Ovary (tissue), 10 donors: ENCODE measurements at places on chromosomes 7 and 10. TPM values are rescaled to one million over a fixed set of nuclear protein-coding genes. Genes with fewer than 3 reads are reported as not detected.

DNA sequence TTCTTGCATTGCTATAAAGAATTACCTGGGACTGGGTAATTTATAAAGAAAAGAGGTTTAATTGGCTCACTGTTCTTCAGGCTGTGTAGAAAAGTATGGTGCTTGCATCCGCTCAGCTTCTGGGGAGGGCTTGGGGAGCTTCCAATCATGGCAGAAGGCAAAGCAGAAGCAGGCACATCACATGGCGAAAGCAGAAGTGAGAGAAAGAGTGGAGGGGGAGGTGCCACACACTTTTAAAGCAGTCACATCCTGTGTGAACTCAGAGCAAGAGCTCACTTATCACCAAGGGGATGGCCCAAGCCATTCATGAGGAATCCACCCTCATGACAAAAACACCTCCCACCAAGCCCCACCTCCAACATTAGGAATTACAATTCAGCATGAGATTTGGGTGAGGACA, 303.5 kb downstream of the OTUD1 start:
- DNase-seq, result no peak
- H3K36me3 ChIP-seq, result no peaks in the 10 kb centered on the region
- no peak overlapping the region for H3K27ac ChIP-seq
- H3K4me1 ChIP-seq, result no peaks in the 10 kb centered on the region

GRCh38 chr10:108327706-108328105, 1163.2 kb upstream of the SORCS1 start:
- H3K4me1 ChIP-seq, result no peaks in the 10 kb centered on the region
- no peak overlapping the region for H3K4me3 ChIP-seq
- H3K27me3 ChIP-seq, result no peaks in the 10 kb centered on the region
- H3K27ac ChIP-seq, result no peak overlapping the region
- no peak for DNase-seq

GRCh38 chr7:14218338-14218737, 228.9 kb upstream of the ETV1 start:
- DNase-seq, result no peak
- H3K27me3 ChIP-seq, result no peaks in the 10 kb centered on the region
- H3K4me3 ChIP-seq, result no peak overlapping the region
- H3K4me1 ChIP-seq, result no peaks in the 10 kb centered on the region
- H3K27ac ChIP-seq, result no peak overlapping the region

GRCh38 chr7:148727501-148728278, 29.0 kb downstream of the CUL1 start:
- DNase-seq, result no peak
- peaks cover 13% of the 10 kb centered on the region for H3K4me1 ChIP-seq
- no peak overlapping the region for H3K4me3 ChIP-seq
- no peaks in the 10 kb centered on the region for H3K36me3 ChIP-seq
- H3K27me3 ChIP-seq, result no peaks in the 10 kb centered on the region

DNA sequence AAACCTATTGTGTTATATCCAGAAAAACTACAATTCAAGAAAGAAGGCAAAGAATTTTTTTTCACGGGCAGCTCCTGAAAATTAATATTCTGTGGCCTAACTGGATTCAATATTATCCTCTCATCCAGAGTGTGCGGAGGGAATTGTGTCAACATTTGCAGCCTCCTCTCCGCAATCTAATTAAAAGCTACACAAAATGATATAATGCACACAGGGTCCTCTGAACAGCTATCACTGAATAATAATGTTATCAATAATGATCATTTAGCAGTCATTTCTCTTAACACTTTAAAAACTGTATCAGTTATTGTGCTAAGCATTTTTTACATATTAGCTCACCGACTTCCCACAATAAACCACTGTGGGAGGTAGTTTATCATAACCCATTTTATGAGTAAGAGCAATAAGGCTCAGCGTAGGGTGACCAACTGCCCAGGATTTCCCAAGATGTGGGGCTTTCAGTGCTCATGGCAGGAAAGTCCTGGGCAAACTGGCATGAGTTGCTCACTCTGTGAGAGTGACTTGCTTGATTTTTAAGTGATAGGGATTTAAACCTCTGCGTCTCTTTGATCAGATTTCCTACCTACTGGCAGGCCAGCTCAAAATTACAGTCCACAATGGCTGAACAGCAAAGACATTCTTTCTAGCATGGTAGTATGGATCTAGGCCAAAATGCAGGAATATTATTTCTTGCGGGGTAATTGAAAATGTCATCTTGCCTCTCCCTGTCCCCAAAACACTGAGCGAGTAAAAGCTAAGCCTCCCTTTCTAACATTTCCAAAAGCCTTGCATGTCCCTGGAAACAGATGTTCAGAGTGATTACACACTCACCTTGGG, 65.7 kb downstream of the AOAH start:
- H3K27ac ChIP-seq, result no peak overlapping the region
- no peaks in the 10 kb centered on the region for H3K27me3 ChIP-seq
- no peak overlapping the region for H3K4me3 ChIP-seq
- no peaks in the 10 kb centered on the region for H3K4me1 ChIP-seq
- DNase-seq, result no peak
- H3K36me3 ChIP-seq, result no peaks in the 10 kb centered on the region

GRCh38 chr10:3774814-3775695, 10.0 kb downstream of the KLF6 start:
- peaks cover 5% of the 10 kb centered on the region for H3K4me1 ChIP-seq
- no peak for DNase-seq
- no peaks in the 10 kb centered on the region for H3K27me3 ChIP-seq
- H3K27ac ChIP-seq, result no peak overlapping the region
- H3K36me3 ChIP-seq, result no peaks in the 10 kb centered on the region

DNA sequence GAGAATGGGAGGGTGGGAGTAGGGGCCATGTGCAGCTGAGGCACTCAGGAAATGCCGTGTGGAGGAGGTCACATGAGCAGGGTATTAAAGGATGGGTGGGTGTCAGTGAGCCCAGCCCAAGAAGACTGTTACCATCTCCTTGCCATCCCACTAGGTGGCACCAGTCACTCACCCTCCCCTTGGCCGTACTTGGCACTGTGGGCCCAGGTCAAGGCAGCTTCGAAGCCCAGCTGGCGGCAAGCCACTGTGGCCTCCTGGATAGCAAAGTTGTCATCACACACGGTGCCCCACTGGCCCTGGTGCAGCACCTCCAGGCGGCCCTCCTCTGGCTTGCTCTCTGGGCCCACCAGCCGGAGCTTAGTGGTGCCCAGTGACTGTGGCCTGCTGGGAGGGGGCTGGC, 5.4 kb downstream of the LOXL4 start:
- H3K27ac ChIP-seq, result no peak overlapping the region
- H3K4me3 ChIP-seq, result no peak overlapping the region
- H3K4me1 ChIP-seq, result peaks cover 5% of the 10 kb centered on the region
- no peaks in the 10 kb centered on the region for H3K27me3 ChIP-seq
- H3K36me3 ChIP-seq, result no peaks in the 10 kb centered on the region

- H3K4me3 ChIP-seq, result no peak overlapping the region
- H3K27ac ChIP-seq, result no peak overlapping the region
- H3K36me3 ChIP-seq, result no peaks in the 10 kb centered on the region
- no peak for DNase-seq
- H3K4me1 ChIP-seq, result no peaks in the 10 kb centered on the region
- no peaks in the 10 kb centered on the region for H3K27me3 ChIP-seq
Observed at GRCh38 chr10:5095687-5096086, 1.5 kb downstream of the AKR1C3 start.

- H3K27ac ChIP-seq, result no peak overlapping the region
- H3K27me3 ChIP-seq, result no peaks in the 10 kb centered on the region
- H3K36me3 ChIP-seq, result no peaks in the 10 kb centered on the region
- DNase-seq, result no peak
- peaks cover 2% of the 10 kb centered on the region for H3K4me1 ChIP-seq
- no peak overlapping the region for H3K4me3 ChIP-seq
Observed at GRCh38 chr7:77651575-77652162, 44.6 kb upstream of the RSBN1L start.

DNA sequence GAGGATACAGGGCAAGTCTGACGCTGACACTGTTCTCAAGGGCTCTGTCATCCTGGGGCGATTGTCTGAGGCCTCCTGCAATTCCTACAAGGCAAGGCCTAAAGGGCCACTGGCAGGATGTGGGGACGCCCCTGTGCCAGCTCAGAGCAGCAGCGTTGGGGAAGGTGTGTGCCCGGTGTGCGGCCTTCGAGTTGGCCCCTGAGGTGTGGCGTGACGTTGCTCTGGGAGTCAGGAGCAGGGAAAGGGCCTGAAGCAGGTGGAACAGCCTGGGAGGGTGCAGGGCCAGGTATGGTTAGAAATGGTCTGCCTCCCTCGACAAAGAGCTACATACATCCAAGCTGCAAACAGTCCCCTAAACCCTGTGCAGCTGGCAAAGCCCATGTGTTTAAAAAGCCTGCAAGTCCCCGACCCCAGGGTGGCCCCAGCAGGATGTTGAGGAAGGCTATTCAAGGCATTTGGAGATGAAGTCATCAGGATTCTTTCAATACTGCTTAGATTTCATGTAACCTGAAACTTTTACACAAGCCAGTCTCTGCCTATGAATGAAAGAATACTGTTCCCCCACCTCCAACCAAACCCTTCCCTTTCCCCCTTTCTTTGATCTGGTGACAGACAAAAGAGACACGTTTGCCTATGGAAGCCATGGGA, 142.5 kb upstream of the TNS3 start:
- DNase-seq, result no peak
- peaks cover 6% of the 10 kb centered on the region for H3K4me1 ChIP-seq
- H3K4me3 ChIP-seq, result no peak overlapping the region
- H3K27ac ChIP-seq, result no peak overlapping the region

- no peak for DNase-seq
- no peak overlapping the region for H3K4me3 ChIP-seq
- H3K27me3 ChIP-seq, result no peaks in the 10 kb centered on the region
- no peaks in the 10 kb centered on the region for H3K36me3 ChIP-seq
Observed at GRCh38 chr10:69681436-69681835, 51.4 kb downstream of the FAM241B start.

DNA sequence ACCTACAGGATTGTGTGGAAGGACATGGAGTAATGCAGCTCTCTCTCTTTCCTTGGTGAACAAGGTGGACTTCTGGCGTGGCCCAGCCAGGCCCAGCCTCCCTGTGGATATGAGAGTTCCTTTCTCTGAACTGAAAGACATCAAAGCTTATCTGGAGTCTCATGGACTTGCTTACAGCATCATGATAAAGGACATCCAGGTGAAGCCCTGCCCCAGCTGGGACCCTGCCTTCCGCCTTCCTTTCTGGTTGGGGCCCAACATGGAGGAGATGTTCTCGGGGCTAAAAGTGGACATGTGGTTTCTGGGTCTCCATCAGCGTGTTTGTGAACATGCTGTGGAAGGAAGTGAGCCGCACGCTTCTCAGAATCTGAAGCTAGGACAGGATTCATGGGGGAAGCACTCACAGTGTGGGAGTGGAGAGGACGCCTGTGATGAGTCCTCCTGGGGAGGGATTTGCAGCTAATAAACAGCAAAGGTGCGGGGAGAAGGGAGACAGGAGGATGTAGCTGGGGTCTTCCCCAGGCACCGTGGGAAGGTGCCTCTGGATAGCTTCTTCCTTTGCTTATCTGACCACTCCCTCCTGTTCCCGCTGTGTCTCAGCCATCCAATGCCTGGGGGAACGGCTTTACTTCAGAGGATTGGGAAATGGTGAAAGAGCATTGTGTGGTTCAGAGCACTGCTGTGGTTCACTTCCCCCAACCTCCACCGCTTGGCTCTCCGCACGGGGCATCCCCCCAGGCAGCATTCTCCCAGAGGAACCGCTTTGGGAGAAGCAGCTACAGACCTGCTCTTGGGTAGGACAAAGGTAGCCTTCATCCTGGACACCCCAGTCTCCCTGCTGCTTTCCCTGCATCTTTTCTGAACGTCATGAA, 5.5 kb downstream of the CPA5 start:
- DNase-seq, result no peak
- H3K27me3 ChIP-seq, result no peaks in the 10 kb centered on the region
- H3K4me1 ChIP-seq, result peaks cover 15% of the 10 kb centered on the region
- no peak overlapping the region for H3K4me3 ChIP-seq

- H3K27ac ChIP-seq, result no peak overlapping the region
- no peaks in the 10 kb centered on the region for H3K36me3 ChIP-seq
- no peak overlapping the region for H3K4me3 ChIP-seq
- DNase-seq, result no peak
- H3K4me1 ChIP-seq, result peaks cover 3% of the 10 kb centered on the region
- no peaks in the 10 kb centered on the region for H3K27me3 ChIP-seq
Observed at GRCh38 chr10:67095531-67095930, 169.7 kb downstream of the LRRTM3 start.

DNA sequence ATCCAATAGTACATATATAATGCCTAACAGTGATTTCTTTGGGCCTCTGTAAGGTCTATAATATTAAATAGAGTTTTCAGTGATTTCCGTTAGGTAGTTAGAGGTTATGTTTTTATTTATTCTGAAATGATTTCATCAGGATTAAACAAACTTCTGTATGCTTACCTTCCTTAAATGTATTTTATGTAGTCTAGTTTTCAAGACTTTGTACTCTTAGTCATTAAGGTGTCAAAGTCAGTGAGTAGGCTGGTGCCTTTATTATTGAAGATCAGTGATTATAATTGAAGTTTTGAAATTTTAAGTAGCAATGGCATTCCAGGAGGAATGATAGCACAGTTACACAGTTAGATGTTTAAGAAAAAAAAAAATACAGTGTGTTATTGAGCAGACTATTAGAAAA, 20.7 kb downstream of the GNAI1 start:
- H3K36me3 ChIP-seq, result no peaks in the 10 kb centered on the region
- no peak overlapping the region for H3K27ac ChIP-seq
- H3K4me1 ChIP-seq, result peaks cover 4% of the 10 kb centered on the region
- DNase-seq, result no peak

GRCh38 chr10:95236068-95236903, 42.2 kb downstream of the ACSM6 start:
- no peak overlapping the region for H3K27ac ChIP-seq
- H3K27me3 ChIP-seq, result no peaks in the 10 kb centered on the region
- no peak for DNase-seq
- no peak overlapping the region for H3K4me3 ChIP-seq

DNA sequence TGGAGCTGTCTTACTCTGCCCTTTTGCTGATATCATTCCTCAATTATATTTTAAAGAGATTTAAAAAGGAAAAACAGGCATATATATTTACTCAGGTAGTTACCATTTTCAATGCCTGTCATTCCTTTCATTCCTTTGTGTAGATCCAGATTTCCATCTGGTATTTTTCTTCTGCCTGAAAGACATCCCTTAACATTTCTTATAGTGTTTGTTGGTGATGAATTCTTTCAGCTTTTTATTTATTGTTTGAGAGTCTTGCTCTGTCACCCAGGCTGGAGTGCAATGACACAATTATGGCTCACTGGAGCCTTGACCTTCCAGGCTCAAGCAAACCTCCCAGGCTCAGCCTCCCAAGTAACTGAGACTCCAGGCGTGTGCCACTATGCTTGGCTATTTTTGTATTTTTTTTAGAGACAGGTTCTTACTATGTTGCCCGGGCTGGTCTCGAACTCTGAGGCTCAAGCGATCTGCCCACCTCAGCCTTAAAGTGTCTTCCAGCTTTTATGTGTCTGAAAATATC, 5.6 kb upstream of the POM121 start:
- no peak overlapping the region for H3K4me3 ChIP-seq
- peaks cover 1% of the 10 kb centered on the region for H3K4me1 ChIP-seq
- H3K27me3 ChIP-seq, result no peaks in the 10 kb centered on the region
- DNase-seq, result no peak

DNA sequence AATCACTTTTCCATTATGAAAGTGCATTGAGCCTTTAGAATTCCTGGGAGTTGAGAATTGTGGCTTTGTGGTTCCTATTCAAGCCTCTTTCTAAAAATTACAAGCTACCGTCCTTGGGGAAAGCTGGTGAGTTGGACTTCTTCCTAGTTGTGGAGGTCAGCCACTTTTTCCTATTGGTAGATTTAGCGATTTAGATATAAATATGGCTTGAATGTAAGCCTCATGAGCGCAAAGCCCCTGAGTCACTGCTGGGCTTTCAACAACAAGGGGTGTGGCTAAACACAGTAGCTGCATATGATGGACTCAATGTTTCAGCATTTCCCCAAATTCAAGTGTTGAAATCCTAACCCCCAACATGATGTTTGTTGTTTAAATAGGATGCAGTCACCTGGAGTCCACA, 150.0 kb upstream of the IGFBP3 start:
- no peak for DNase-seq
- no peaks in the 10 kb centered on the region for H3K36me3 ChIP-seq
- H3K4me3 ChIP-seq, result no peak overlapping the region
- no peaks in the 10 kb centered on the region for H3K27me3 ChIP-seq

CASD1 gene
- 19.4 TPM for total RNA-seq

DGKI gene
- total RNA-seq, result 0.10 TPM
